ENCODE measurements at places on chromosomes 1 and 21.

- no peak for DNase-seq
Measured at GRCh38 chr1:71296551-71297134, 215.8 kb upstream of the ZRANB2 start.

GRCh38 chr1:82108843-82109242 lies 308.1 kb downstream of the ADGRL2 start:
- no peak for DNase-seq

GRCh38 chr1:14678011-14678638 lies 79.6 kb downstream of the KAZN start:
- no peak for DNase-seq

DNA sequence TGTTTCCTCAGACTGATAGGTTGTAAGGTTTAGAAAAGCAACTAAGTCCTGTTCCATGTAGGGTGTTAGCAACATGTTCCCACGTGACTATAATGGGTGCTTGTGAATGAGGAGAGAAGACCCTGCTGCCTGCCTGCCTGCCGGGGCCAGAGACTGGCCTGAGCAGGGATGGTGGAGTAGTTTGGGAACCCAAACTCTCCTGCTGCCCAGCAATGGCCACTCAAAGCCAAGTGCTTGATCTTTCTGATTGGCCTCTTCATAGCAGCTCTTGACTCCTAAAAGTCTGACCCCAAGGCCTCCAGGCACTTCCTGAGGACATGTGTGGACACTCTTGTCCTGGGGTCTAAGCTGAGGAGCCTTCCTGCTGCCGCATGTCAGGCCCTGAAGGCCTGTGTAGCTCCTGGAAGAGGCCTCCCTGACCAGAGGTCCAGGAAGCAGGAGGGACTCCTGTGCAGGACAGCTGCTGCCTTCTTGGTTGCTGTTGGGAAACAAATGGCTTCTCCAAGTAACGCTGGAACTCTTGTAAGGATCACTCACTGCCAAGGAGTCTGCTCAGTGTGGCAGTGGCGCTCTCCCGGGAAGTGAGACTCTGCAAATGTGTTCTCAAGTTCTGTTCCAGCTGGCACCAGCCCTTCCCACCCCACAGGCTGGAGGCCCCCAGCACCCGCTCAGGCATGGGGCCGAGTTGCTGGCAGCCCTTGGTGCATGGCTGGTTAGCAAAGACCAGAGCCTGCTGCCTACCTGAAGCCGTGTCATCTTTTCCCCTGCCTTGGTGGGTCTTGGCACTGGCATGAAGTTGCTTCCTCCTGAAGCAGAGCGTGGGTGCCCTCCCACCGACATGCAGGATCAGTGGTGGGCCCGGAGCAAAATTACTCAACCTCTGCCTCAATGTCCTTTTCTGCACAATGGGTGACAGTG lies 35.5 kb downstream of the MAN1C1 start:
- no peak for DNase-seq

- no peak for DNase-seq
Measured at GRCh38 chr1:221891708-221892107, 149.8 kb upstream of the DUSP10 start.

GRCh38 chr1:87202922-87203655 lies 125.6 kb upstream of the LMO4 start:
- no peak for DNase-seq

GRCh38 chr1:172753964-172754363 lies 95.1 kb downstream of the FASLG start:
- DNase-seq, result no peak

DNA sequence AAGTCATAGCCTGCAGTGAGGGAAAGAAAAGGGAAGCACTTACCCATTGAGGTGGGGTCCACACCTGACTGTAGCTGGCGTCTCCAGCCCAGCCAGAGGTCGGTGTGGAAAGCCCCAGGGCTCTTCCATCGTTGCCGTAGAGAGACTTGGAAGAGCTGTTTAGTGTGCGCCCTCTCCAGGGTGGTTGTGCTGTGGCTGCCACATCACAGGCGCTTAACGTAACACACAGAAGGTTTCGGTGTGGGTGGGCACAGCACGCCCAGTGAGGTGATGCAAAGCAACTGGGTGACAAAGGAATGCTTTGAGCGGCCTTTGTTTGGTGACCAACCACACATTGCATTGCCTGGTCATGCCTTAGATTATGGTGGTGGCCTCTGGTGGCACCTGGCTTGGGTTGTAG lies 36.8 kb upstream of the KIF1B start:
- no peak for DNase-seq

- DNase-seq, result peak; percentile 92
Measured at GRCh38 chr1:94045465-94046056, 75.4 kb downstream of the ABCA4 start.

- DNase-seq, result peak; percentile 31
Measured at GRCh38 chr1:224700918-224701531, 84.9 kb downstream of the CNIH3 start.

Data from hepatic stellate cell (primary cell).